ENCODE measurements at places on chromosomes 5 and 9. TPM values are rescaled to one million over a fixed set of nuclear protein-coding genes. Genes with fewer than 3 reads are reported as not detected.

DNA sequence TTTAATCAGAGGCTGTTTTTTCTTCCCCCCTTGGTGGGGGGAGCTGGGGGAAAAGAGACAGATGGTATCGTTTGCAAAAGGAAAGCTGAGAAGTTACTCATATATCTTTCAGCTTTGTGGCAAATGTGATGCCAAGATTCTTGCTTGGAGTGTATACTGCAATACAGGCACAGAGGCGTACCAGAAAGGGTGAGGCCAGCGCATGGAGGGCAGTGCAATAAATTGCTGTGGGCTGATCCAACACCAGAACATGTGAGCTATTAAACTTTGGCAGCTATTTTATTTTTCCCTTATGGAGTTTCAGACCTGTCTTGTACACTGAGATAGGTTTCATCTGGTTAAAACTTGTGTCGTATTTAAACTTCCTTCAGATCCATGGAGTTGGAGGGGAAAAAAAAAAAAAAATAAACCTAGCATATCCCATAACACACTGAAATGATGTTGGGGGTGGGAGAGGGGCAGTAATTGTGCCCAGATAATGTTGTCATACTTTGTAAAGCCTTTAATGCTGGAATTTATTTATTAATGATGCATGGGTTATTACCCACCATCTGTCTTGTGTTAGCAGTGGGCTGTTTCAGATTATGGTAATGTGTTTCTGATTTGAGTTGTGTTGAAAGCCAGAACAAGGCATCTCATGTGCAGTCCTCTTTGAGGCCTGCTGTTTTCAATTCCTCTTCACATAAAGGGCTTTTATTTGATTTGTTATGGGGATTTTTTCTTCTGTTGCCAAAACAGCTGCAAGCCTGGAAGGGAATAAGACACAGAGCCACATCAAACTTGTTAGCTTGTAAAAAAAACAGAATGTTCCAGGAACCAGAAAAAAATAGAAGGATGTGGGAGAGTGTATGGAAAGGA is 891.3 kb downstream of the TLE1 start:
- no peak for DNase-seq

MRPL50 gene
- total RNA-seq = 46.1 TPM

DNA sequence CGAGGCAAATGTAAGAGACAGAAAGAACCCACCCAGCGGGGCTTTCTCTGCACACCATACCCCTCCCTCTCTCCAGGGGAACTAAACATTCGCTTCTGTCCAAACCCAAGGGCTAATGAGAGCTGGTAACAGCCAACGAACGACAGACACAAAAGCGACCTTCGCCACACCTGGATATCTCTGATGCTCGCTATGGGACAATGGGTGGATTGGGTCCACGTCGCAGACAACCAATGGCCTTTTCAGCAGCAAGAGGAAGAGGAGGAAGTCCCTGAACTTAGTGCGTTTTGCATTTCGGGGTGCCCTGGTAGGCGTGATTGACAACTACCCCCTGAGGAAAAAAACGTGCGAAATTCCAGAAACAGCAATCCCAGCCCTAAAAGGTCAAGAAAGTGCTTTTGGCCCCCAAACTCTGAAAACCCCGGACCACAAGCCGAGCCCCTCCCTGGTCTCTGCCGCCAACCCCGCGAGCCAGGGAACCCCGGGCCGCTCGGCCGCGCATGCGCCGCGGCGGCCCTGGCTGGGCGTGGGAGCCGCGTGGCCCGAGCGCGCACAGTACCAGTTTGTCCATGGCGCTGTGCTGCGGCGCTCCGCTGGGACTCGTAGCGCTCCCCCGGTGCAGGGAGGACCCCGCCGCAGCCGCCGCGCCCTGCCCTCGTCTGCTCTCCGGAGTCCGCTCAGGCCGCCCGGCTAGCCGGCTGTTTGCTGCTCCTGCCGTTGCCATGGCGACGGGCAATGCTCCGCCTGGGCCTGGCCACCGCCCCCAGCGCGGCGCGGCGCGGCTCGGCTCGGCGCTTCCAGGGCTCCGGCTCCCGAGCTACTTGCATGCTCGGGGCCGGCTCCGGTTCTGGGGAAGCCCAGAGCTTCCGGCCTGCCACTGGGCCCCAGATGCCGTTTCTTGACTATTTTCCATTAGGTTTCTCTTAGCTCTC is 66.9 kb upstream of the DNAH5 start:
- peak; percentile 91 for DNase-seq

OCLN gene
- total RNA-seq = 32.6 TPM

DNA sequence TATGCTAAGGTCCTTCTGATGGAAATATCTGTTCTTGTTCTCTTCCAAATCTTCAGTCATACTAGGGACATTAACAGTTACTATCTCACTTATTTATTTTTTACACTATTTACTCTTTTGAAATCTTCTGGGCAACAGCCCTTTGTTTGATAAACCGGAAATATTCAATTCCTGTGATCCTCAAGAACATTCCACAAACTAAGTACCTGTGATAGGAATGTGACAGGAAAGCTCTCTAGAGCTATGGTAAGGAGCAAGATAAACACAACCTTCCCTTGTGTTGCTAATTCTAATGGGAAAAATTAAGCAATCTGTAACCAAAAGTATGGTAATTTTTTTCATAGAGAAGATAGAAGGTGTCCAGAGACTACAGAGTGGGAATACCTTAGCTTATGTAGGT is 22.0 kb upstream of the ANKRD34B start:
- DNase-seq = no peak

CNTRL gene
- total RNA-seq = 21.0 TPM

GRCh38 chr9:7237473-7238246 is 479.9 kb downstream of the KDM4C start:
- DNase-seq = no peak

- no peak for DNase-seq
Observed at GRCh38 chr5:148509893-148510292, 126.1 kb downstream of the FBXO38 start.

- DNase-seq = no peak
Observed at GRCh38 chr5:167261309-167262100, 1029.9 kb upstream of the WWC1 start.

SLC36A2 gene
- not detected for total RNA-seq

FGFR4 gene
- total RNA-seq = 11.0 TPM

GRCh38 chr5:175656966-175657365 is 905 bp upstream of the HRH2 start:
- DNase-seq = no peak

RANBP3L gene
- total RNA-seq = 2.9 TPM

GRCh38 chr5:174317256-174317894 is 271.9 kb downstream of the NSG2 start:
- DNase-seq = no peak

DNA sequence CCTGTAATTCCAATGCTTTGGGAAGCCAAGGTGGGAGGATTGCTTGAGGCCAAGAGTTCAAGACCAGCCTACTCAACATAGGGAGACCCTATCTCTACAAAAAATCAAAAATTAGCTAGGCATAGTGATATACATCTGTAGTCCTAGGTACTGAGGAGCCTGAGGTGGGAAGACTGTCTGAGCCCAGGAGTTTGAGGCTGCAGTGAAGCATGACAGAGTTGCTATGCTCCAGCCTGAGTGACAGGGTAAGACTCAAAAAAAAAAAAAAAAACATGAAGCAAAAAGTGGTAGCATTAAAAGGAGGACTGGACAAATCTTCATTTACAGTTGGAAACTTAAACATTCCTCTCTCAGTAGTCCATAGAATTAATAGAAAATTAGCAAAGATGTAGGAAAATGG is 9.8 kb downstream of the CCNG1 start:
- DNase-seq = no peak

SLC6A3 gene
- not detected for total RNA-seq

SPATA31A6 gene
- total RNA-seq = not detected

SPAAR gene
- not detected for total RNA-seq

- no peak for DNase-seq
Observed at GRCh38 chr9:86783884-86784283, 163.4 kb downstream of the GAS1 start.

DNA sequence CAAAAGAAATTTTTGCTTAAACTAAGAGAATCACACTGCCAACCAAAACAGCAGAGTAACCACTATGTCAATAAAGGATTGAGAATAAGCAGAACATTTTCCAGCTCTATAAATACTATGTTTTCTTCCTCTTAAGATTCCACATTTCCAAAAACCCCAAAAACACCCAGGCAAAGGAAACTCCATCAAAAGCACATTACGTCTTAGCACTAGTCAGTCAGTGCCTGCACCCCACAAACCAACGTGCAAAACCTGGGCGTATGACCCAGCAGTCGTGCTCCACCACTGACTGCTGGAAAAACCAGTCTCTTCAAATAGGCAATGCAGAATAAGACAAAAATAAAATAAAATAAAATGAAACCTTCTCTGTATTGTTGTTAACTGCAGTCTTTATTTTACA is 85.3 kb downstream of the GNAQ start:
- DNase-seq = no peak

PCDHGB1 gene
- not detected for total RNA-seq

GRCh38 chr9:23587433-23587832 is 238.6 kb downstream of the ELAVL2 start:
- DNase-seq = peak; percentile 47

DNA sequence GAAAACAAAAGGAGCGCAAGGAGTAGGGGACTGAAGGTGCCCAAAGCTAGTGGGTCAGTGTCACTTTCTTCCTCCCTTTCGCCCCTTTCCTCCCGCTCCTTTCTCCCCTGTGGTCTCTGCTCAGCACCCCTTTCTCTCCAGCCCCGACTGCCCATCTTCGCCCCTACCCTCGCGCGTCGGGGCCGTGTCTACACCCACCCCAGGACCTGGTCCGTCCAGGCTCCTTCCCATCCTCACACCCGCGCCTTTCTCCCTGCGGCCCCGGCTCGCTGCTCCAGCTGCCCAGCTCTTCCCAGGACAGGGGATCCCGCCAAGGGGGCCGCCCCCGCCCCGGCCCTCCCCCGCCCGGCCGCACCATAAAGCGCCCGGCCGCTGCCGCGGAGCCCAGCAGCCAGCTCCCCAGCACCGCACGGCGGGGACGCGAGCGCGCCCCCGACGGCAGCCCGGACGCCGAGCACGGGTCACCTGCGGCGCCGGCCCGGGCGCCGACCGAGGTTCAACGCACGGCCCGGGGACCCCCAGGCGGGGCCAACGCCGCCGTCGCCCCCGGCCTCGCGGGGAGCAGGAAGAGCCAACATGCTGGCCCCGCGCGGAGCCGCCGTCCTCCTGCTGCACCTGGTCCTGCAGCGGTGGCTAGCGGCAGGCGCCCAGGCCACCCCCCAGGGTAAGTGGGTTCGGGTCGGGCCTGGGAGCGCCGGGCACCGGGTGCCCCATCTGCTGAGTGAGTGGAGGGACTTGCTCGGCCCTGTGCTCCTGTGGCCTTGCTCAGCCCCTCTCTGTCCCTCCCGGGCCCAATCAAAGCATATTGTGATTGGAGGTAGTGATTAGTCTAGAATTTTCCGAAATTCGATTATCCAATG is at the start of gene THBS4:
Gene THBS4 (plus strand): TSS at position 387 of the 860 bp plus-strand sequence. CDS start 190 bp downstream, at position 577.
- DNase-seq = no peak

GRCh38 chr9:78386348-78386747 is 89.4 kb downstream of the PSAT1 start:
- DNase-seq = no peak

DNA sequence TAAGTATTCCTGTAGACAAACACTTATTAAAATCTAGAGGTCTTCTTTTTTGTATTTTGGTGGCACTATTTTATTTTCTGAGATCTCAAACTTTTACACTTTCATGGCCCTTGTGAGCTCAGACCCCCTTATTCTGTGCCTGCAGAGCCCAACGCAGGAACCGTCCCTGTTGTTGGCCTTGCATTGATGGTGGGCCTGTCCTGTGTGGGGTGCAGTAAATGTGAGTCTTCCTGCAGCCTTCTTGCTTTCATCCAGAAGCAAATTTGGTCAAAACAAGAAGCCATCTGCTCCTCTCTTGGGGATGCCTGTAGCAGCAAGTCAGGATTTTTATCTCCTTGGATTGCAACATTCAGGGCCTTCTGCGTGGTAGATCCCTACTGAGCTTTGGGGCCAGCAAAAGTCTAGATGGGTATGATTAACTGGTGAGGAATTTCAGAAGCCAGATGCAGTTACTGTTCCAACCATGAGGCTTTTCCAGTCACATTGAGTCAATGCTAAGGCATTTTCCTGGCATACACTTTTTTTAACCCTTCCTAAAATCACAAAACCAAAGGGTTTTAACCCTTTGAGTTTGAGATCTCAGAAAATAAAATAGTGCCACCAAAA is 31.7 kb downstream of the BASP1 start:
- no peak for DNase-seq

DNA sequence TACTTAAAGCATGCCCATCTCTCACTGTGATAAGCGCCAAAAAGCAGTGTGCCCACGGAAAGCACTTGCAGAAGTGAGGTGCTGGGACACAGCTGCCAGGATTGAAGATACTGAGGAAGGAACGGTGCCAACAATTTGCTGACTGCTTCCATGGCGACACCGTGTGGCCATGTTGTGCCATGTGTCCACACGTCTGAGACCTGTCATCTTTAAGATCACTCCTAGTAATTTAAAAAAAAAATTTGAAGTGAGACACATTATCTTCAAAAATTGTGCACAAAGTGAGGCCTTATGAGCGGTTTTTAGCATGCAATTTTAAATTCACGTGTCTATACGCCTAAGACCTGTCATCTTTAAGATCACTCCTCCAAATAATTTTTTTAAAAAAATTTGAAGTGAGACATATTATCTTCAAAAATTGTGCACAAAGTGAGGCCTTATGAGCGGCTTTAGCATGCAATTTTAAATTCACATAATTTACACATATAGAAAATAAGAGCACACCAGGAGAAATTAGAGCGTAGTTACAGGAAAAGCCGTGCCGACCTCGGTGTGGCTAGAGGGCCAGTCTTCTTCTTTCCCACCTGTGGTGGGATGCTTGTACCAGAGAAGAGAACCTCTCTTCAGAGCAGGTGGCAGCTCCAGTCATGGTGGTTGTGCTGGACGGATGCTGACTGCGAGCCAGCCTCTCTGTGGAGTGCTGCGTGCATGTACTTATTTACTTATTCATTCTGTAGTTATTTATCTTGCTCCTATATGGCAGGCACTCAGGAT is 21.4 kb upstream of the FLT4 start:
- DNase-seq = peak; percentile 62

GRCh38 chr5:95810305-95811125 is 12.0 kb downstream of the GLRX start:
- DNase-seq = peak; percentile 49

GRCh38 chr9:135993765-135994500 is 32.8 kb upstream of the UBAC1 start:
- DNase-seq = no peak

DNA sequence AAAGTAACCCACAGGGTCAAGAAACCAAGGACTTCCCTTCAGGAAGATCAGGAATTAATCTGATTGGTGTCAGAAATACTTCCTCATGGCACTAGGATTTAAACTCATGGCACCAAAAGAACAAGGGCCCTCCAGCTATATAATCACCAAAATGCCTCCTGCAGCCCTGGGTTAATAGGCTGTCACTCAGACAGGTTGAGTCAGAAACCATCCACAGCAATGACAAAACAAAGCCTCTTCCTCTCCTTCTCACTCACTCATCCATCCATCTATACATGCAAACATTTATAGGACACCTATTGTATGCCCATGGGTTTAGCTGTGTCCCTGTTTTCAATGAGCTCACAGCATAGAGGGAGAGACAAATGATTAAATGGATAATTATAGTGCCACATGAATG is 62.5 kb upstream of the SPOCK1 start:
- no peak for DNase-seq

- no peak for DNase-seq
Observed at GRCh38 chr9:107367727-107368502, 84.8 kb downstream of the RAD23B start.

- no peak for DNase-seq
Observed at GRCh38 chr5:39506211-39506610, 81.4 kb upstream of the DAB2 start.
